ELR (cell line): ENCODE measurements at places on chromosomes 2 and 18.

GRCh38 chr2:234273887-234274584 lies 222.8 kb downstream of the ARL4C start:
- DNase-seq: no peak

GRCh38 chr2:68352651-68353391 lies 12.3 kb upstream of the PLEK start:
- DNase-seq: no peak

- no peak for DNase-seq
These were observed 567 bp downstream of the VWA3B start for GRCh38 chr2:98087447-98088020.

DNA sequence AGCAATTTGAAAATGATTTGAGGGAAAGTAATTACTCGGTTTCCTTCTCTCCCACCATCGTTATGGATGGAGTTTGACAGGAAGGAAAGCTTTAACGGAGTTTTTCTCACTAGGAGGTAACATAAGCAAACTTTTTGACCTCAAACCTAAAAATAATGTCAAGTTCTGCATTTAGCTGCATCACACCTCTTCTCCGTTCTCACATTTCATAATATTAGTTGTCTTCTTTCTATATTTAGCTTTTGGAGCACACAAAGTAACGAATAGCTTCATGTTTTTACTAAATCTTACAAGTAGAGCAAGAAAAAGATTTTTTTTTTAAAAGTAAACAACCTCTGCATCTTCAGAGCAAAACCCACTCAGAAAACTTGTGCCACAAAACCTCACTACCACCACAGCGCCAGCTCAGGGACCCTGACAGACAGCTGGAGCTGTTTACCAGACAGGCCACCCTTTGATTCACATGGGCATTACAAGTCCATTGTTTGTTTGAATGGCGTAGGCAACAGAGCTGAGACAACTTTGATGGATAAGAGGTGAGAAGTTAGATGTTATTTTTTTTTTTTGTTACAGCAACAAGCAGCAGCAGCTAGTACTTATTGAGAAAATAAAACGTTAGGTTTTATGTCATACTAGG lies 21.9 kb upstream of the ICOS start:
- DNase-seq: no peak
